ENCODE measurements at places on chromosomes 6 and 20.

GRCh38 chr20:3763671-3764601 is 3.6 kb downstream of the ADISSP start:
- no peak for DNase-seq

- no peak for DNase-seq
Measured at GRCh38 chr6:24985323-24985722, 49.6 kb upstream of the RIPOR2 start.

DNA sequence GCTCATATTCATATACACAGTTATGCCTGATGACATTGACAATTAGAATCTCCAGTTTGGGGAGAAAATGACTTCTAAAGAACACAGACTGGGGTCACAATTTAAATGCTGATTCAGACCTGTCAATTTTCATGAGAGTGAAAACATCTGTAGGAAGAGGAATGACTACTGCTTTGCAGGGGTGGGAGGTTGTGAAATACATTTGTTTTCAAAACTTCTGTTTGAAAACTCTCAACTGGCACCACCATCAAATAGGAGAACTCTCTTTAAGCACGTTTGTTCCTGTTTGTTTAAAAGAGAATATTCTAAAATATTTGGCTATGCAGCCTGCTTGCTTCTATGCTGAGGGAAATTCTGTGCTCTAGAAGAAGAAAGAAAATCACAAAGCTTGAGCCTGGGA is 50.8 kb upstream of the ADGRF5 start:
- DNase-seq: no peak

DNA sequence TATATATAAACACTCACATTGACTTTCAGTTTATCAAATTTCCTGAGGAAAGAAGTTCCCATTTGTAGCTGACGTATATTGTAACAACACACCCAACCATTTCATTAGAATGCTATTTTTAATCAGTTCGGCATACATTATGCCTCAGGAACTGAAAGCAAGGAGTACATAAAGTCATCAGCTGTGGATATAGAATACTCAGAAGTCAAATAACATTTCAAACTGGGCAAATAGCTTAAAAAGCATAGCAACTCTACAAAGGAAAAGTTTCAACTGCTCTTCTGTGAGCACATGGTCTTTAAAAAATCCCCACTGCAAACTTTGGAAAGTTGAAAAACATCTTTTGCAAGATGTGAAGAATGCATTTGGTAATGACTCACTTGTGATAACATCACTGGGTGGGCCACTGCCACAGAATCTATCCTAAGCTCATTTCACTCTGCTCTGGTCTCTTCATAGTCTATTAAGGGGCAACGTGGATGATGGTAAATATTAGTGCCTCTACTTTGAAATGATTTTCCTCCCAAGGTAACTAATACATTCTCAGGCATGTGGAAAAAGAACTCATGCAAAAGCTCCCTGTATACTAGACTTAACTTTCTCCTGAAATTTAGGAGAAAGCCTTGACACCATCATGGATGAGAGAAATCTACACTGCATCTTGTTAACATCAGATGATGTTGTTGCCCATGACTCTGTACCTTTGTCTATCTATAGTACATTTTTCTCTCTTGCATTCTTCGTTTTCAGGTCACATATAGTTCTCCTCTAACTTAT is 49.2 kb downstream of the FYN start:
- no peak for DNase-seq

DNA sequence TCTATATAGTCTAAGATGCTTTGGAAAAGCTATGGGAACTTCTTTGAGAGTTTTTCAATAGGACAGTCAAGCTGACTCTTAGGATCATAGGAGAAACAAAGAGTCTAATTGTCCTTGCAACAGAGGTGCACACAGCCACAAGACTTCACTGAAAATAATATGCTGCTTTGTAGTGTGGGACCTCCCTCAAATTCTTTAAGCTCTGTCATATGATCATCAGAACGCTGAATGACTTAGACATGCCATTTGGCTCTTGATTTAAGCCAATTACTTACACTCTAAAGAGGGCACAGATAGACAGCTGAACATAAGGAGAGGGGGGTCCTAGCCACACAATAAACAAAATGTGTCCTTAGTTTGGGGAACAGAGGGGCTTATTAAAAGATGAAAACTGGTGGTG is 818.7 kb upstream of the GJE1 start:
- no peak for DNase-seq

DNA sequence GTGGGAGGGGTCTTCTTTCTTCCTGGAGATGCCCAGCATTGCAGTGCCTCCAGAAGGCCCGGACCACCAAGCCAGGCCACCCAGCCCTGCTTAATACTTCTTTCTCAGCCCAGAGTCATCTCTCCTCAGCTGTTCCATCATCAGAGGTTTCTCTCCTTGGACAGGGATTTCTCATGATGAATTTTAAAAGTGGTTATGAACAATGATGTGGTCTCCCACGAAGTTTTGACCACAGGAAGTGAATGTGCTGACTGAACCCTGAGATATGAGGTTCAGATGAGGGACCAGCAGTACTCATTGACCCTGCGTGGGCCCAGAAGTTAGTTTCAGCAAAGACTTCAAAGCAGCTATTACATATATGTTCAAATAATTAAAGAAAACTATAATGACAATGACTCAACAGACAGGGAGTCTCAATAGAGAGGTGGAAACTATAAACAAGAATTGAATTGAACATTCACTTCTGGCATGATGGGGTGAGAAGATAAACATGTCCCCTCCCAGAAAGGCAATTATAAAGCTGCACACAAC is 114.5 kb upstream of the SLC22A16 start:
- DNase-seq: no peak

- DNase-seq: no peak
Measured at GRCh38 chr20:15196547-15197255, 859.3 kb upstream of the FLRT3 start.

DNA sequence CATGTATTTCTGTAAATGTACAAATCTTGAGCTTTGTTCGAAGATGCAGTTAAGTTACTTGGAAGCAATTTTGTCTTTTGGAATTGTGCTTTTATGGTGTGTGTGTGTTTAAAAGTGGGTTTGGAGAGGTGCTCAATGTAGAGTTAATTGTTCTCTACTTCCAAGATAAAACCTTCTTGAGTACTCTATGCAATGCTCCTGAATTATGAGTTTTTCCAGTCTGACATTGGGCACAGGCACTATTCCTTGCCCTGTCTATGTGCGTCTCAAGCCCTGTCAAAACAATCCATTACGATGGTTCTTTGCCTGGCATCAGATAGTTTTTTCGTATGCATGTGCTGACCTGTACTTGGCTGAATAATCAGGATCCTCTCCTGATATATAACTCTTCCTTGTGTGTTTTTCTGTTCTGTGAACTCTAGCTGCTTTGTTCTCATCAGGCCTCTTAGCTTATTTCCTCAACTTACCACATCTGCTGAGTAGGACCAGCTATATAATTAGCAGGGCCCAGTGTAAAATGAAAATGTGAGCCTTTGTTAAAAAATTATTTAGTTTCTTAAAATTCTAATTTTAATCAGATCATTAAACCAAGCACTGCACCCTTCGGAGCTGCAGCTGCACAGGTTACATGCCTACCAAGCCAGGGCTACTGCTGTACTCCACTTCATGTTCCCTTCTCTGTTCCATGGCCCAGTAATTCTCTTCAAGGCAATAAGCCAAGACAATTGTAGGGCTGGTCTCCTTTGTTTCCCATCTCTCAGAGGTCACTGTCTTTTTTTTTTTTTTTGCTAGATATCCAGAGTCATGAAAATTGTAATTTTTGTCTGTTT is 160.1 kb downstream of the ZFAND3 start:
- DNase-seq: no peak

GRCh38 chr20:58447511-58448391 is 58.7 kb downstream of the VAPB start:
- DNase-seq: peak; percentile 17

GRCh38 chr6:52574709-52575501 is 2.0 kb downstream of the TRAM2 start:
- no peak for DNase-seq
